ENCODE measurements at places on chromosomes 13 and 19. TPM values are rescaled to one million over a fixed set of nuclear protein-coding genes. Genes with fewer than 3 reads are reported as not detected.

DNA sequence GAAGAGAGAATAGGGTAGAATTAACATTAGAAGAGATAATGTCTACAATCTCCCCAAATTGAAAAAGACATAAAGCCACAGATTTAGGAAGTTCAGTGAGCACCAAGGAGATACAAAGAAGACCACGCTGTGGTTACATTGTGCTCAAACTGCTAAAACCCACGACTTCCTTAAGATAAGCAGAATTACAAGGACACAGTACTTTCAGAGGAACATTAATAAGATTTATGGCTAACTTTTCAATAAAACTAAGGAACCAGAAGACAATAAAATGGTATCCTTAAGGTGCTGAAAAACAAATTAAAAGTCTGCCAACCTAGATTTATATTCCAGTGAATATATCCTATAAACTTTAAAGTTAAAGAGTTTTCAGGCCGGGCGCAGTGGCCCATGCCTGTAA lies 7.4 kb upstream of the IL17D start:
- no peak overlapping the region for H3K27ac ChIP-seq
- no peak overlapping the region for H3K4me3 ChIP-seq
- peaks cover 34% of the 10 kb centered on the region for H3K27me3 ChIP-seq
- no peaks in the 10 kb centered on the region for H3K36me3 ChIP-seq

- H3K27ac ChIP-seq, result peak overlapping the region; percentile 31
- H3K36me3 ChIP-seq, result peaks cover 18% of the 10 kb centered on the region
- H3K4me3 ChIP-seq, result no peak overlapping the region
- no peak for DNase-seq
- no peaks in the 10 kb centered on the region for H3K27me3 ChIP-seq
These were observed 87.6 kb downstream of the ARHGEF7 start for GRCh38 chr13:111202745-111203144.

GRCh38 chr19:40804783-40805242 lies 5.8 kb downstream of the EGLN2 start:
- peak overlapping the region; percentile 98 for H3K27ac ChIP-seq
- no peak for DNase-seq
- H3K27me3 ChIP-seq, result no peaks in the 10 kb centered on the region
- H3K4me3 ChIP-seq, result peak overlapping the region; percentile 97
- H3K4me1 ChIP-seq, result peaks cover 83% of the 10 kb centered on the region

- no peak overlapping the region for H3K27ac ChIP-seq
- no peaks in the 10 kb centered on the region for H3K4me1 ChIP-seq
- H3K27me3 ChIP-seq, result no peaks in the 10 kb centered on the region
- no peaks in the 10 kb centered on the region for H3K36me3 ChIP-seq
These were observed 33.6 kb downstream of the ADPRHL1 start for GRCh38 chr13:113419531-113420193.

- H3K4me1 ChIP-seq, result no peaks in the 10 kb centered on the region
- DNase-seq, result no peak
- no peak overlapping the region for H3K27ac ChIP-seq
These were observed 1095.4 kb upstream of the PCDH20 start for GRCh38 chr13:62510906-62511655.

Gene RNF6
- 53.2 TPM for total RNA-seq

Gene TSHZ3
- 2.0 TPM for total RNA-seq

DNA sequence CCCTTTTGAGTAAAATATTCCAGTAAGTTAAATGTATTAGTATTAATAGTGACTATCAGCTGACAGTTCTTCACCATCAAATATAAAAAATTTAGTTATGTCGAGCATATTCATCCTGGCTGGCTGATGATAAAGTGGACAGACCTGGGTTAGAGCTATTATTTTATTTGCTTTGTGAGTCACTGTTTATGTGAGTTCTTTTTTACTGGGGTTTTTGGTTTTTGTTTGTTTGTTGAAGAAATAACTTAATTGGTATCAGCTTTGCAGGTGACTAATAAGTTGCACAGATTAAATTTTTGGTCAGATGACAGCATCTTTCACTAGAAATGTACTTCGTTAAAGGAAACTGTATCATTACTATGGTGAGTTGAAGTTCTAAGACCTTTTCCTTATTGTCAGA lies 224.7 kb downstream of the GGACT start:
- no peak overlapping the region for H3K27ac ChIP-seq
- H3K4me1 ChIP-seq, result peaks cover 14% of the 10 kb centered on the region
- no peak overlapping the region for H3K4me3 ChIP-seq
- peaks cover 2% of the 10 kb centered on the region for H3K36me3 ChIP-seq
- no peak for DNase-seq

DNA sequence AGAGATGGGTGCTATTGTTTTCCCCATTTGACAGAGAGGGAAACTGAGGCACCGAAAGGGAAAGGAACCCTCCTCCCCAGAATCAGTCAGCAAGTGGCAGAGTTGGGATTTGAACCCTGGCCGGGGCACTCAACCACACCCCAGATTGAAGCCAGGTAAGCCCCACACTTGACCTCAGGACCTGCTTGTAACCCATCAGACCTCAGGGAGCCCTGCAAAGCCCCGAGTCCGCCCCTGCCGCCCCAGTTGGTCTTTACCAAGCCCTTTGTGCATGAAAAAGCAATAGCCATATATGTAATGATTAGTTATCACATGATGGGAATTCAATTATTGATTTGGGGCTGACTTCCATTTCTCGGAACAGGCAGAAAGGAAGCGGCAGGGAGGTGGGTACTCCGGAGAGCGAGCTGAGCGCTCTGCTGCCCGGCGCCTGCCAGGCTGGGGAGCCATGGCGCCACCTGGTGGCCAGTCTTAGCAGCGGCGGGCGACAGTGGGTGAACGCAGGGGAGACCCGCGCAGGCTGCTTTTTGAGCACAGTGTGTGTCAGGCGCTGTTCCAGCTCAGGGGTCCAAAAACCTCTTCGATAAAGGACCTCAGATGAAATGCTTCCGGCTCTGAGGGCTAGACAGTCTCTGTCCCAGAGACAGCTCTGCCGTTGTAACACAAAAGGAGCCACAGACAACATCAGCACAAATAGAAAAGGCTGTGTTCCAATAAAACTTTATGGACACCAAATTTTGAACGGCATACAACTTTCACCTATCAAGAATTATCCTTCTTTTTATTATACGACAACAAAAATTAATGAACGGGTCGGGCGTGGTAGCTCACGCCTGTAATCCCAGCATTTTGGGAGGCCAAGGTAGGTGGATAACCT lies 82.9 kb upstream of the CACNA1A start:
- H3K27me3 ChIP-seq, result peaks cover 4% of the 10 kb centered on the region
- no peak overlapping the region for H3K27ac ChIP-seq
- H3K36me3 ChIP-seq, result no peaks in the 10 kb centered on the region

Gene RDH8
- not detected for total RNA-seq

Gene ZNF135
- total RNA-seq, result 0.05 TPM

Gene CEACAM4
- not detected for total RNA-seq

DNA sequence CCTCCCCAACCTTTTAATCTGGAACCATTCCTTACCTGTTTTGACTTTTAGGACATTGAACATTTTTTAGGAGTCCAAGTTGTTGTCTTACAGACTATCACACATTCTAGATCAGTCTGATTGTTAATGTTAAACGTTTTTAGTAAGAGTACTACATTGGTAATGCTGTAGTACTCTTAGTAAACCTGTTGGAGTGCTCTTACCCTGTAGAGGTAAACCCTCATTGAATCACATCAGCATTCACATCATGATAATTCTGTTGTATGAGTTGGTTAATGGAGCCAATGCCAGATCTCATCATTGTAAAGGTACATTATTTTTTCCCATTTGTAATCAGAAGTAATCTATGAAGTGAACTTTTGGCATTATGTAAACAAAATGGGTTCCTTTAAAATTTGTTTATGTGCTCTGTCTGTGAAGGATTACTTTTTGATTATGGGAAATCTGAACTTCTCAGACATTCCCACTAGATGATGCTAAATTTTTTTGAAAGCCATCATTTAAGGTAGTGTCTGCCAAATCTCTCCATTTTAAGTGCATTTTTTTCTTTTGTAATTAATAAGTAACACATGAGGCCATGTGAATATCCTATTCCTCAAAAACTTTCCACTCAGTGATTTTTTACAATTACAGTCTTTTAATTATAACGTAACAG lies 55.2 kb downstream of the VWA8 start:
- H3K27ac ChIP-seq, result no peak overlapping the region
- H3K4me1 ChIP-seq, result peaks cover 14% of the 10 kb centered on the region
- DNase-seq, result no peak
- no peaks in the 10 kb centered on the region for H3K27me3 ChIP-seq

- H3K4me3 ChIP-seq, result no peak overlapping the region
- H3K27me3 ChIP-seq, result peaks cover 12% of the 10 kb centered on the region
- H3K27ac ChIP-seq, result no peak overlapping the region
- H3K36me3 ChIP-seq, result no peaks in the 10 kb centered on the region
- peaks cover 14% of the 10 kb centered on the region for H3K4me1 ChIP-seq
These were observed 265.2 kb downstream of the KCNRG start for GRCh38 chr13:50280441-50280937.

DNA sequence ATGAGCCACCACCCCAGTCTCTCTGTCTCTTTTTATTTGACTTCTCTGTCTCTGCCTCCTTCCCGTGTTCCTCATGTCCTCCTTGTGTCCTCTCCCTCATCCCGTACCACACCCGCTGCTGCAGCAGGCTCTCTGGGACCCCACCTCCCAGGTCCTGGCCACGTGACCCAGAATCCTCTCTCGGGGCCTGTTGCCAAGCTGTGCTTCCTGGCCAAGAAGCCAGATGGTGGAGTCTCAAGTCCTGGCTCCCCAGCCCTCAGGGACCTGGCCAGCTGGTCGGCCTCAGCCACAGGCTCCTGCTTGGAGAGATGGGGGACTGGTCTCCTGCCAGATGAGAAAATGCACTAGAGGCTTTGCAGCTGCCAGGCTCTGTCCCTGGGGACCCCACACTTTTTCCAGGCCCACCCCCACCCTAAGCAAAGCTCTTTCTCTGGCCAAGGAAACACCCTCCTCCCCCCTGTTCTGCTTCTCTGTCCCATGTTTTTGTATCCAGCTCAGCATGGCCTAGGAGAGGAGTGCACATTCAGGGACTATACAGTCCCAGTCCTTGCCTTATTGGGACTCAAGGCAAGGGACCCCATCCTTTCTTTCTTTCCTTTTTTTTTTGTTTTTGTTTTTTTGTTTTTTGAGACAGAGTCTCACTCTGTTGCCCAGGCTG lies 34.3 kb upstream of the SHKBP1 start:
- no peak overlapping the region for H3K27ac ChIP-seq
- no peaks in the 10 kb centered on the region for H3K36me3 ChIP-seq
- no peaks in the 10 kb centered on the region for H3K4me1 ChIP-seq
- DNase-seq, result no peak

- H3K27ac ChIP-seq, result no peak overlapping the region
- no peaks in the 10 kb centered on the region for H3K36me3 ChIP-seq
- peaks cover 14% of the 10 kb centered on the region for H3K4me1 ChIP-seq
- H3K4me3 ChIP-seq, result no peak overlapping the region
These were observed 29.2 kb upstream of the RGCC start for GRCh38 chr13:41428155-41428554.

- no peak overlapping the region for H3K4me3 ChIP-seq
- DNase-seq, result no peak
- peaks cover 17% of the 10 kb centered on the region for H3K4me1 ChIP-seq
- H3K27ac ChIP-seq, result no peak overlapping the region
- H3K36me3 ChIP-seq, result peaks cover 3% of the 10 kb centered on the region
- no peaks in the 10 kb centered on the region for H3K27me3 ChIP-seq
These were observed 4.8 kb upstream of the UCHL3 start for GRCh38 chr13:75544681-75545330.

Gene C1QTNF9
- not detected for total RNA-seq

DNA sequence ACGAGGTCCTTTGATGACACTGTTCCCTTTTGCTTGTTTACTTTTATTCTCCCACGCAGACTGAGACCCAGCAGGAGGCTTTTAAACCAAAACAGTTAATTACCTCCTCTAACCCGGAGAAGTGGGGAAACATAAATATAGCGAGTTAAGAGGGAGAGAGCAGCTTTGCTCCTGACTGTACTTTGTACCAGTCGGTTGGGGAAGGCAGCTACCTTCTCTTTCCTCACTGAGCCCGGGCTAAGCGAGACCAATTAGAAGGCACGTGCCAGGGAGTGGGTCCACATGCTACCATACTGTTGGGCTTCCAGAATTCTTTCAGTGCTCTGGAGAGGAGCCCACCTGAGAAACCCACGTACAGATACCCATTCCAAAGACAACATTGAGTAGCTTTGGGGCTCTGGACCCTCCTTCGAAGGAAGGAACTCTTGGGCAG lies 124.2 kb downstream of the ZIC5 start:
- no peak overlapping the region for H3K4me3 ChIP-seq
- H3K27ac ChIP-seq, result no peak overlapping the region
- no peak for DNase-seq
- H3K27me3 ChIP-seq, result peaks cover 23% of the 10 kb centered on the region
- no peaks in the 10 kb centered on the region for H3K36me3 ChIP-seq

Gene IL4I1
- 51.5 TPM for total RNA-seq

Gene YJEFN3
- total RNA-seq, result 13.6 TPM

DNA sequence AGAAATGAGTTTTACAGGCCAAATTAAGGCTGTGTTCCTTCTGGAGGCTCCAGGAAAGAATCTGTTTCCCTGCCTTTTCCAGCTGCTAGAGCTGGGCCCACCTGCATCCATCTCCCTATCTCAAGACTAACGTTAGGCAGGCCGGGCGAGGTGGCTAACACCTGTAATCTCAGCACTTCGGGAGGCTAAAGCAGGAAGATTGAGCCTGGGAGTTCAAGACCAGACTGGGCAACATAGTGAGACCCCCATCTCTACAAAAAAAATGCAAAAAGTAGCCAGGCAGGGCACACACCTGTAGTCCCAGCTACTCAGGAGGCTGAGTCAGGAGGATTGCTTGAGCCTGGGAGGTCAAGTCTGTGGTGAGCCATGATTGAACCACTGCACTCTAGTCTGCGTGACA lies 14.6 kb downstream of the HIF3A start:
- H3K27ac ChIP-seq, result no peak overlapping the region
- no peaks in the 10 kb centered on the region for H3K4me1 ChIP-seq
- no peaks in the 10 kb centered on the region for H3K36me3 ChIP-seq
- no peak for DNase-seq
- peaks cover 2% of the 10 kb centered on the region for H3K27me3 ChIP-seq
- H3K4me3 ChIP-seq, result no peak overlapping the region

DNA sequence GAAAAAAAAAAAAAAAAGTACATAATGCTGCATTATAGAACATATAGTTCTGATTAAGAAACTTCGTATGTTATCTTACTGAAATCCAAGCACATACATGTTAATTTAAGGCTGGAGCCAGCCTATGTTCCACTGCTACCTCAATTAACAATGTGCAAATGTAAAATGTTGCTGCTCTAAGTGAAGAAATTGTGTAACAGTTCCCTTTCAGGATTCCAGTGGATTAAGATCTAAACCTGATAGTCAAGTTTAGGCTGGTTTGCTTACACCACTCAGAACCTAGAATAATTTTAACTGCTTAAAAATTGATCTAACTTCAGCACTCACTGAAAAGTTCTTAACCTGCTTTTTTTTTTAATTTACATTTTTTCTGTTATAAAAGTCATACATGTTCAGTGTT lies 4.2 kb downstream of the VPS36 start:
- DNase-seq, result no peak
- H3K27ac ChIP-seq, result no peak overlapping the region
- H3K36me3 ChIP-seq, result peaks cover 6% of the 10 kb centered on the region
- H3K4me3 ChIP-seq, result no peak overlapping the region
- H3K27me3 ChIP-seq, result no peaks in the 10 kb centered on the region

GRCh38 chr19:48350856-48351255 lies 12.9 kb downstream of the TMEM143 start:
- peaks cover 5% of the 10 kb centered on the region for H3K4me1 ChIP-seq
- no peak overlapping the region for H3K27ac ChIP-seq
- H3K27me3 ChIP-seq, result no peaks in the 10 kb centered on the region
- H3K4me3 ChIP-seq, result no peak overlapping the region

- no peaks in the 10 kb centered on the region for H3K36me3 ChIP-seq
- H3K4me3 ChIP-seq, result no peak overlapping the region
- no peak overlapping the region for H3K27ac ChIP-seq
- no peaks in the 10 kb centered on the region for H3K27me3 ChIP-seq
- no peaks in the 10 kb centered on the region for H3K4me1 ChIP-seq
- DNase-seq, result no peak
These were observed 2.9 kb downstream of the SLC7A9 start for GRCh38 chr19:32866564-32867265.

GRCh38 chr19:39867133-39867532 lies 21.0 kb upstream of the FBL start:
- no peak overlapping the region for H3K27ac ChIP-seq
